ENCODE measurements at places on chromosomes 4 and X.

GRCh38 chr4:145535202-145535601 is 53.5 kb downstream of the SMAD1 start:
- H3K36me3 ChIP-seq: peaks cover 7% of the 10 kb centered on the region
- no peaks in the 10 kb centered on the region for H3K27me3 ChIP-seq
- no peak for DNase-seq
- no peak overlapping the region for H3K4me3 ChIP-seq

DNA sequence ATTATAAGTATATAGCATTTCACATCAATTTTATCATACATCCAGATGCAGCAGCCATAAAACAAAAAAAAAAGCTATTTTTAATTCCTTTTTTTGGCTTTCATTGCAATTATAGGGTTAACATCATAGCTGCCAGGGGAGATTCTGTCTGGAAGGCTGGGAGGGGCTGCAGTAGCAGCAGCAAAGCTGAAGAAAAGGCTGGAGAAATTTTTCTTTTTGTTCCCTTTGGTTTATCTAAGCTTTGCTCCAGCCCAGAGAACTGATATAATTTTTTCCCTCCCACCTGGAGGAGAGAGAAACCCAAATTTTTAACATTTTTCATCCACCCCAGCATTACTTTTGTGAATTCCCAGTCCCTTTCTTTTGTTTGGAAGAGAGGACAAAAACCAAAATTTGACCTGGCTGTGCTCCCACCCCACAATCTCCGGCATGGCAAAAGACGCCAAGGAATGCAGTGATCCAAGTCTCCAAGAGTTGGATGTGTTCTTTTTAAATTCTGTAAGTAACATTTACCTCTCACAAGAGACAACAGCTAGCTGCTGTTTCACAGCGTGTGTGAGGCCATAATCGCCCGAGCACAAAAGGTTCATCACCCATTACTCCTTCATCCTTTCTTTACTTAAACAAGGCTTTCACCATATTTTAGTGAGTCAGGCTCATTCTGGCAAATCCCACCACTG is 25.1 kb upstream of the FAM156A start:
- H3K27ac ChIP-seq: no peak overlapping the region
- H3K36me3 ChIP-seq: no peaks in the 10 kb centered on the region
- peaks cover 1% of the 10 kb centered on the region for H3K27me3 ChIP-seq

DNA sequence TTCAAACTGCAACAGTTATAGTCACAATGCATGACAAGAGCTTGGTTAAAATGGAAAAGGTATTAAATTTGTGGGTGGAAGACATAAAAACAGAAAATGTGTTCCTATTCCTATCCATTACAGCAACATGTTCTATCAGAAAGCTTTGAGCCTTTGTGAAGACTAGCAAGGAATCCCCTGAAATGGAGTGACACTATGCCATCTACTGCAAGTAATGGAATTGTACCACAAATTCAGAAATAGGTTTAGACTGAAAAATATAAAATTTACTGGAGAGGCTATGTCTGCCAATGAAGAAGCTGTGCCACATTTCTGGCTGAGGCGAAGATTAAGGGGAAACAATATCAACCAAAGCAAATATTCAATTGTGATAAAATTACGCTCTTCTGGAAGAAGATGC is 247.9 kb downstream of the ADAM29 start:
- no peak overlapping the region for H3K27ac ChIP-seq
- no peaks in the 10 kb centered on the region for H3K27me3 ChIP-seq
- no peak for DNase-seq
- no peak overlapping the region for H3K4me3 ChIP-seq

- H3K4me3 ChIP-seq: no peak overlapping the region
- no peaks in the 10 kb centered on the region for H3K27me3 ChIP-seq
- DNase-seq: peak; percentile 15
- no peak overlapping the region for H3K27ac ChIP-seq
Observed at GRCh38 chr4:67393699-67394281, 151.5 kb downstream of the CENPC start.

DNA sequence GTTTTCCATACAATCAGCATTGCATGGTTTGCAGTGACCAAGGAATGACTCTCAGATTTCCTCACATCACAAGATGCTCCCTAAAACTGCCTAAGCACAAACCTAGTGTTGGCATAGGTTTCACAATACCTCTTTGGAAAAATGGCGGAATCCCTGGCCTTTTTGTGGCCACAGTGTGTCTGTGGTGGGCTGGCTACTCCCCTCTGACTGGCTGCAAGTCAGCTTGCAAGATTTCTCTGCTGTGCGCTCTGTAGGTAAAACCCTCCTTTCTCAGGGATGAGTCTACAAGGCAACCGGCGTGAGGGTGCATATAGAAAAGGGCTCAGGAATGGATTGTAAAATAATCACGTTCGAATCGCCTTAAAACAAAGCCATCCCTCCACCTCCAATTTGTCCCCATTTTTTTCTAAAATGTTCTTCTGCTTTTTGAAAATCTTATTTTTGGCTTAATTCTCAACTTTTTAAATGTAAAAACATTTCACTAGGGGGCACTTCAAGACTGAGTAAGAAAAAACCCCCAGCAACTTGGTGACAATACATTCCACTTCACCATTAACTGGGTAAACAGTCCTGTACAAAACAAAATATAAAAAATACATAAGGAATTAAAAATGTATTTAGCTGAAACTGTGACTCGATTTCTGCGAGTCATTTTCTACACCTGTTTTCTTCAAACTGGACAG is 235.6 kb downstream of the STIM2 start:
- H3K36me3 ChIP-seq: no peaks in the 10 kb centered on the region
- no peak for DNase-seq

DNA sequence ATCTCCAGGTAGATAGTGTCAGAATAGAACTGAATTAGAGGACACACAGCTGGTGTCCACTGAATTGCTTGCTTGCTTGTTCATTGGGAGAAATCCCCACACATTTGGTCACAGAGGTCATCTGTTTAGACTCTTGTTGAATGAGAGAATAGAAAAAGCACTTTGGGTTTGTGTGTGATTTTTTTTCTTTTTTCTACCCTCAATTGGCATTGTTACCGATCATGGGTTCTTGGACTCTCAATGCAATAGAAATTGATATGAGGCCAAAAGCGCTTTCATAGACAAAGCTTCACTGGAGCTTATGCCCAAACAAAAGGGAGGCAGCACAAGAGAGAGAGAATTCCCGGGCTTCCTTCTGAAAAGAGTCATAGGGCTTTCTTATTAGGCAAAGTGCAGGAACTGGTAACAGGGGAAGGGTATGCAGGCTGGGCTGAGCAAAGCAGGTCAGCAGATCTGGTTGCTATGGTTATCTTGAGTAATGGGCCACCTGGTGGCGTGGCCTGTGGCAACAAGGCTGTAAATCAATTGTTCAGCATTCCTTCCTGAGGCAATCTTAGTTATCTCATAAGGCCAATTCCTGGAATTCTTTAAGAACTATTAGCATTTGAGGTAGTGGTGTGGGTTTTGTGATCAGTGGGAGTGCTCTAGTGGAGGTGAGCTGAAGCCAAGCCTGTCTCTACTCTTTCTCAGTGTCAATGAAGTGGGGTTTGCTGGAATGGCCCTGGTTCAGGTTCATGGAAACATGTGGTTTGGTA is 5.3 kb upstream of the GPR82 start:
- H3K36me3 ChIP-seq: peaks cover 33% of the 10 kb centered on the region
- DNase-seq: no peak
- H3K4me1 ChIP-seq: no peaks in the 10 kb centered on the region
- H3K27me3 ChIP-seq: no peaks in the 10 kb centered on the region

DNA sequence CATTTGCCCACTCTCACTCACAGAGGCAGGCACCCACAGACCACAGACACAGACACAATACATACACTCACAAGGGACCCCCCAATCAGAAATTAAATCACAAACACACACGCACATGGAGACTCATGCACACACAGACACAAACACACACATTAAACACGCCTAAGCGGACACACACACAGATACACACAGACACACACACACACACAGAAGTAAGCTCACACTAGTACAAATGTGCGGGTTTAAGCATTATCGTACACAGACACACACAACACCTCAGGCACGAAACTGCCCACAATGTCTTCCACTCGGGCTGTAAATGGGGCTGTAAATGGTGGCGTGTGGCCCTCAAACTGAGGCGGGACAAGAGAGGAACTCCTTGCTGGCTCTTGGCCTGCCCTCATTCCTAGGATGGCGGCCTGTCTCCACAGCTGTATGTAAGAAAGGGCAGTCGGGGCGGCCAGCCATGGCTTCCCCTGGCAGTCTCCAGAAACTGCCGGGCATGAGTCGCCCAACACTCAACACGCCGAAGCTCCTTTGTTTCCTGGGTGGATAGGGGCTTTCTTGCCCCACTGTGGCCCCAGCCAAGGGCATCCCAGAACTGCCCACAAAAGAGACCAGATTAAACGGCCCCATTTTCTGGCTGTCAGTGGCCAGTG is 53.9 kb downstream of the NBDY start:
- DNase-seq: no peak
- H3K4me3 ChIP-seq: no peak overlapping the region
- H3K27me3 ChIP-seq: peaks cover 10% of the 10 kb centered on the region
- H3K4me1 ChIP-seq: peaks cover 31% of the 10 kb centered on the region
- H3K27ac ChIP-seq: peak overlapping the region; percentile 67

- H3K4me1 ChIP-seq: no peaks in the 10 kb centered on the region
- H3K27me3 ChIP-seq: no peaks in the 10 kb centered on the region
- no peak overlapping the region for H3K4me3 ChIP-seq
- peaks cover 3% of the 10 kb centered on the region for H3K36me3 ChIP-seq
Observed at GRCh38 chrX:14865201-14865600, 7.7 kb downstream of the FANCB start.

- no peaks in the 10 kb centered on the region for H3K27me3 ChIP-seq
- H3K4me3 ChIP-seq: no peak overlapping the region
- no peaks in the 10 kb centered on the region for H3K36me3 ChIP-seq
- H3K27ac ChIP-seq: no peak overlapping the region
Observed at GRCh38 chr4:164731827-164732474, 22.0 kb upstream of the SMIM31 start.

GRCh38 chr4:1668488-1668840 is 15.6 kb downstream of the FAM53A start:
- H3K36me3 ChIP-seq: peaks cover 4% of the 10 kb centered on the region
- no peak for DNase-seq
- no peak overlapping the region for H3K27ac ChIP-seq
- no peak overlapping the region for H3K4me3 ChIP-seq
- H3K27me3 ChIP-seq: peaks cover 5% of the 10 kb centered on the region

DNA sequence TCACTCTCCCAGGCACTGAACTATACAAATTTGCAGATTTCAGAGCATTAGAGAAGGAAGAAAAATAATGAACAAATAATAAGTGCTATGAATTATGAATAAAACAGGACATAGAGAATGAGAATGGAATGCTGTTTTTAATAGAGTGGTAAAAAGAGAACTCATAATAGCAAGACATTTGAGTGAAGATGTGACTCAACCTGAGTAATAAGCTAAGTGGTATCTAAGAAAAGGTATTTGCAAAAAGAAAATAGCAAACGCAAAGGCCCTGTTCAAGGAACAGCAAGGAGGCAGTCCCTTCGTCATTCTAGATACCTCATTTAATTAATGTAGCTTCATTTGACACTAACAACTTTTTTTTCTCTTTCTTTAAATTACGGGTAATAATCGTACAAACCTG is 1910.0 kb upstream of the TENM3 start:
- H3K4me1 ChIP-seq: peaks cover 7% of the 10 kb centered on the region
- H3K27me3 ChIP-seq: no peaks in the 10 kb centered on the region
- no peak overlapping the region for H3K27ac ChIP-seq
- H3K4me3 ChIP-seq: no peak overlapping the region
- no peaks in the 10 kb centered on the region for H3K36me3 ChIP-seq
- no peak for DNase-seq

DNA sequence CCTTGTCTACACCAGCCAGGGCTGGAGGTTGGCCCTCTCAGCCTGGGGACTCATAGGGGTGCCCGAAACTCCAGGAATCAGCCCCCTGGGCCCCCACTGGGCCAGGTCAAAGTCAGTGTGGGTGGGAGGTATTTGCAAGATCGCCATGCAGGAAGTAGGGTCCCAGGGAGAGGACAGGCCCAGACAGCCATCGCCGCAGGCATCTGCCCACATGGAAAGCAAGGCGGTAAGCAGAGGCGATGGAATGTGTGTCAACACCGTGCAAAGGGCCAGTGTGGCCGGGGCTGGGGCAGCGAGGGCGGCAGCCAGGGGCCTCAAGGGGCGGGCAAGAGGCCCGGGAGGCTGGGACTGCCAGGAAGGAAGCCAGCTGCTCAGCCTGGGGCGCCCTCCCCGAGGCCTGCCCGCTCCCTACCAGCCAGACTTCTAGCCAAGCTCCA is 19.3 kb upstream of the DUSP9 start:
- DNase-seq: no peak
- no peaks in the 10 kb centered on the region for H3K4me1 ChIP-seq
- H3K27ac ChIP-seq: no peak overlapping the region
- H3K36me3 ChIP-seq: peaks cover 4% of the 10 kb centered on the region

- H3K27me3 ChIP-seq: no peaks in the 10 kb centered on the region
- no peak overlapping the region for H3K4me3 ChIP-seq
- H3K36me3 ChIP-seq: no peaks in the 10 kb centered on the region
- no peak overlapping the region for H3K27ac ChIP-seq
Observed at GRCh38 chr4:47057991-47058390, 26.6 kb downstream of the GABRB1 start.

DNA sequence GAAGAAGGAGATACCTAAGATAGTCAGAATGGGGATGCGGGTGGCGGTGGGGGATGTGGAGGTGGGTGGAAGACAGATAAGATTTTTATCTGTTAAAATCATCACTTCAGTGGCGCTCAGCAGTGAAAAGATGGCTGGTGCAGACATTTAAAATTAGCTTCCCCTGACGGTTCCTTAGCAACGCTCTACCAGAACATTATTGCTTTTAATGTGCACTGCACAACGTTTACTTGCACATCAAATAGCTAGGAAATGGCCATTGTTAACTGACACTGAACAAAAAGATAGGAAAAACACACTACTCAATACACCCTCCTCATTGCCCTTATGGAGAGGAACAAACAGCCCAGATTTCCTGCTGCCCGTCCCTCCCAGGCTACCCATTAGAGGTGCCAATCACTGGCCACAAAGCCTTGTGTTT is 61.0 kb upstream of the FTHL17 start:
- H3K4me1 ChIP-seq: peaks cover 10% of the 10 kb centered on the region
- H3K36me3 ChIP-seq: no peaks in the 10 kb centered on the region
- H3K27me3 ChIP-seq: no peaks in the 10 kb centered on the region
- H3K4me3 ChIP-seq: no peak overlapping the region
- no peak overlapping the region for H3K27ac ChIP-seq

- no peak overlapping the region for H3K4me3 ChIP-seq
- peaks cover 4% of the 10 kb centered on the region for H3K4me1 ChIP-seq
- no peaks in the 10 kb centered on the region for H3K27me3 ChIP-seq
- no peak overlapping the region for H3K27ac ChIP-seq
Observed at GRCh38 chr4:76606645-76607265, 171.7 kb downstream of the SHROOM3 start.

DNA sequence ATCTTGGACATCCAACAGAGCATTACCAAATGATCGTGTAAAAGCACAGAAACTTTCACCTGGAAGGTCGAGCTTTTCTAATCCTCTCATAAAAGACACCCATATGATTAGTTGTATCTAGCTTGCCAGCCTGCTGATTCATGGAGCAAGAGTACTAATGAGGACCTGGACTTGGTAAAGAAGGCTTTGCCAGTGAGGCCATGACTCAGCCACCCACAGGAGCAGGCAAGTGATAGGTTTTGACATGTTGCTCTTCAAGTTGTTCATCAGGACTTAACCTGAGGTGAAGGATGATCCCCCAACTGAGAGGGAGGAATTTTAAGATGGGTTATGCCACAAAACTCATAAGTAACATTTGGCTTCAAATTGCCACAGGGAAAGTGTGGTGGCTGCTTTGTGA is 24.7 kb upstream of the EPGN start:
- no peaks in the 10 kb centered on the region for H3K4me1 ChIP-seq
- no peak overlapping the region for H3K4me3 ChIP-seq
- no peak for DNase-seq
- no peak overlapping the region for H3K27ac ChIP-seq

Measured in endothelial cell (in vitro differentiated cells).